ENCODE measurements at places on chromosomes 11 and 22.

DNA sequence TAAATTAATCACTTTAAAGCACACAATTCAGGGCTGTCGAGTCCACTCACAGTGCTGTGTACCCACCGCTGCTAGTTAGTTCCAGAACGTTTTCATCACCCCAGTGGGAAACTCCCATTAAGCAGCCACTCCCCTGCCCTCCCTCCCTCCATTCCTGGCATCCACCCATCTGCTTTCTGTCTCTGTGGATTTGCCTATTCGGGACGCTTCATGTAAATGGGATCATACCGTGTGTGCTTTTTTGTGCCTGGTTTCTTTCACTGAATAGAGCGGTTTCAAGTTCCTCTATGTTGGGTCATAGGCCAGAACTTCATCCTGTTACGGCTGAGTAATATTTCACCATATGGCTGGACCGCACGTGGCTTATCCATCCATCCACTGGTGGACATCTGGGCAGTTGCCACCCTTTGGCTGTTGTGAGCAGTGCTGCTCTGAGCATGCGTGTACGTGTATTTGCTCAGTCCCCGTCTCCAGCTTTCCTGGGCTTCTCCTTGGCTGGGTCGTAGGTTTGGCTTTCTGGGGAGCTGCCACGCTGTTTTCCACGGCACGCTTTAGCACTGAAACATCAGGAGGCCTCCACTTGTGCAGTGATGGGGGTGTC is 30.1 kb downstream of the ARHGAP8 start:
- no peak for DNase-seq

DNA sequence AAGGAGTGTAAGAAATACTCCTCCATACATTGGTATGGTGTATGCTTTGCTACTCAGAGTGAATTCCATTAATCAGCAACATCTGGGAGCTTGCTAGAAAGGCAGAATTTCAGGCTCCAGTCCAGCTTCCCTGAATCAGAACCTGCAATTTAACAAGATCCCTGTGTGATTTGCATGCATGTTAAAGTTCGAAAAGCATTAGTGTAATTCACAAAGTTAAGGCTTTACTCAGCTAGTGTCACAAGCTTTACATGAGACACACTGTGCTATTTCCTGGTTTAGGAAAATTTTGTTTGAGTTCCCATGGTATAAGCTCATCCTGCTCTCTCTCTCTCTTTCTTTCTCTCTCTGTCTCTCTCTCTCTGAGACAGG is 37.0 kb upstream of the HEPHL1 start:
- DNase-seq = no peak

DNA sequence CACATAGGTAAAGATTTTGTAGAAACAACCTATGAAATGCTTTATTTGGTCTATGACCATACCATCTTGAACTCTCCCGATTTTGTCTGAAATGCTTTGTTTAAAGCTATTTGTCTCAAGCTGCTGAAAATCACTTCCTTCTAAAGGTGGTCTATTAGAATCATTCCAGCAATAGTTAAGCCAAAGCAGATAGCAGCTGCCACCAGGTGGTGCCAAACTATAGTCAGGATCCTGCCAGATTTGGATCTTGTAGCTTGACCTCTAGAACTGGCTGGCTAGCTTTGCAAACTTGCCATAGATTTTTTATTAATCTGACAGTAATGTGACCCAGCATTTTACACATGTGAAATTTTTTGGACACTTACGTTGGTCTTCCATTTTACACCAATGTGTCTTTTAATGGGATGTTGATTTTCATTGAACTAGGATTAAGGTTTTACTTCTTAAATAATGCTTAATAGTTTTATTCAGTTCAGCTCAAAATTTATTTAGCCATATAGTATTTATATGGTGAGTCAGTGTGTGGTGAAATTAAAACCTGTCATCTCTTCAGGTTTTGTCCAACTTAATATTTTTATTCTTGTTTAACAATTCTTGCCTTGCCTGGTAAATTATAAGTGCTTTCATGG is 19.7 kb downstream of the CTR9 start:
- peak; percentile 46 for DNase-seq

GRCh38 chr11:12671370-12671769 is 2.9 kb upstream of the TEAD1 start:
- no peak for DNase-seq

- no peak for DNase-seq
Measured at GRCh38 chr11:56716379-56716854, 17.5 kb downstream of the OR9G1 start.

DNA sequence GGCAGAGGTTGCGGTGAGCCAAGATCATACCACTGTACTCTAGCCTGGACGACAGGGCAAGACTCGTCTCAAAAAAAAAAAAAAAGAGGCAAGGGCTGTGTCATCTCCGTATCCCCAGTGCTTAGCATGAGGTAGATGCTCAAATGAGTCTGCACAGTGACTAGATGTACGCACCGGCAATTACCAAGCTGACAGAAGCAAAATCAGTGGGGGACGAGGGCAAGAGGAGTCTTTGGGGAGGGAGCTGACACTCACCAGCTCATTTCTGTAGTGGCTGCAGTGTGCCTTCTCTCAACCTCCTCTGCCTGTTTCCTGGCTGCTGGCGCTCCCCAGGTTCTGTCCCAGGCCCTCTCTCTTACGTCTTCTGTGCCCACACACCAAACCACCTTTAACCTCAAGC is 69.9 kb downstream of the PACSIN2 start:
- DNase-seq = no peak

- DNase-seq = peak; percentile 12
Measured at GRCh38 chr11:123143476-123143875, 51.6 kb downstream of the CLMP start.

DNA sequence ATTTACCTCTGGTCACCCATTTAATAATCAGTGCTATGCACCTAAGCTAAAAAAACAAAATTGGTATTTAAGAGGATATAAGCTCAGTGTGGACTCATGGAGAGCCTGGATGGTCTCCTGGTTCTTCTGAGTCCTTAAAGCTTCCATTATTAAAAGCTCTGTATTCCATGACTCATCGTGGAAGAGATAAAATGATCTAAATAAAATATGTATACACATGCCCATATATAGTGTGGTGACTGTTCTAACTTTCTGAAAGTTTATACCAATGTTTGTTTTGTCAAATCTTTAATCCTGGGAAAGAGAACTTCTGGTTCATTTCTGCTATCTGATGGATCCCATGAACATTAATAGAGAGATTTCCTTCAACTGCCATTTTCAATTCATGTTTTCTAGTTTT is 375.9 kb downstream of the GUCY1A2 start:
- no peak for DNase-seq

DNA sequence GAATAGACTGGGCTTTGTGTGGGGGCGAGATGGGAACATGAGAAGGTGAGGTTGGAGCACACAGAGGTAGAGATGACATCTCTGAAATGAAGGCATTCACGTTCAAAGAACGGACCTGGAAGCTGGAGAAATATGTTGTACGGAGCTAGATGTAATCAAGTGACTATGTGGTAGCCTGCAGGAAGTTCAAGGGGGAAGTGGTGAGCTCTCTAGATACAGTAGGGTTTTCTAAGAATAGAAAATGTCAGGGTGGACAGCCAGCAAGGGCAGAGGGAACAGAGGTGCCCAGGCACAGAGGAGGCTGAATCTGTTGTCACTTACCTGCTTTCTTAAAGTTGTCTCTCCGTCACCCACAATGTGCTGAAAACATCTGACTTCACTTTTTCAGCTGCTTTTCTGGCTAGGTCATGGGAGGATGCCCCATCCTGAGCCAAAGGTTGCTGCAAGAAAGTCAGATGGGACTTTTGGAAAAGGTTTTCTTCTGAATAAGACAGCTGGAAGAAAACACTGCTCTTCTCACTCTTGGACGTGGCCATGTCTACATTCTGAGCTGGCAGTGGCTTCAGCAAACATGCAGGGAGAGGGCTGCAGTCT is 171.5 kb upstream of the B3GAT1 start:
- DNase-seq = no peak

DNA sequence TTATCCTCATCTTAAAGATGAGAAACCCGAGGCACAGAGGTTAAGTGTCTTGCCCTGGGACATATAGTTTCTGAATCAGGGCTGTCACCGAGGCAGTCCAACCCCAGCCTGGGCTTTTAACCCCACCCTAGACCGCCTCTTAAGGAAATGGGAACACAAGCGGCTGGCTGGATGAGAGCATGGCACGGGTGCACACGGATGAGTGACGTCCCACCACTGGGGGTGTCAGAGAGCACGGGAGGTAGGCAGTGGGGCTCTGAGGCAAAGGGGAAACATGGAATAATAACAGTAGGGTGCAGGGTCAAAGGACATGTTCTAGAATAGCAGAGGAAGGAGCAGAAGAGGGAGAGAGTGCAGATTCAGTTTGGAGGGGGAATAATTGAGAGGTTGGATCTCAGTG is 22.3 kb downstream of the PPFIBP2 start:
- DNase-seq = peak; percentile 1

DNA sequence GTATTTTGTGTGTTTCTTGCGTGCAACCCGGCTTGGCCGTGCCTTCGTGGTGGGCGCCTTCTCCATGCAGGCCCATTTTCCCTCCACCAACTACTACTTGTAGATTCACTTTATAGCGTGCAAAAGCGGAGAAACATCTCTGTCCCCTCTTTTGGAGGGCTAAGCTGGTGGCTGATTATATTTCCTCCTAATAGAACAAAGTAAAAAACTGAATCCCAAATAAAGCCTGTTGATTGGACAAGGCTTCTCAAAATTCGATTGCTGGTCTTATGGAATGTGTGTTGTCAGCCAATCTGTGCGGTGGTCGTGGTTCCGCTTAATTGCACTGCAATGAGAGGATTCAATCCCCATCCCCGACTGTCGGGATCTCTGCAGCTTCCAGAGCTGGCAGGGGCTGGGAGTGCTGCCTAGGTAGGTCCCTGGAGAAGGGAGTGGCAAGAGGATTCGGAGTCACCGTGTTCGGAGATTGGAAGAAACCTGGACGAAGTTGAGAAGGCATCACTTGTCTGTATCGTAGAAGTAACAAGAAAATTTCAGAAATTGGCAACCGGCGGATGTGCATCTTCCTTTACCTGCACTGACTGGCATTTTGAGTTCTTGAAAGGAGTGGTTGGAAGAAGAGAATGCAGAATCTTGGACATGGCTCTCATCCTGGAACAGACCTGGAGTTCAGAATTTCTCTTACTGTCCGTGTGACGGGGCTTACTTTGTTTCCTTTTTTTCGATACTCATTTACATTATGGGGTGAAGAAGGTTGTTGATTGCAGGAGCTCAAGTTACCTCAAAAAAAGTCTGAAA is 1.1 kb downstream of the HMGXB4 start:
- peak; percentile 20 for DNase-seq

DNA sequence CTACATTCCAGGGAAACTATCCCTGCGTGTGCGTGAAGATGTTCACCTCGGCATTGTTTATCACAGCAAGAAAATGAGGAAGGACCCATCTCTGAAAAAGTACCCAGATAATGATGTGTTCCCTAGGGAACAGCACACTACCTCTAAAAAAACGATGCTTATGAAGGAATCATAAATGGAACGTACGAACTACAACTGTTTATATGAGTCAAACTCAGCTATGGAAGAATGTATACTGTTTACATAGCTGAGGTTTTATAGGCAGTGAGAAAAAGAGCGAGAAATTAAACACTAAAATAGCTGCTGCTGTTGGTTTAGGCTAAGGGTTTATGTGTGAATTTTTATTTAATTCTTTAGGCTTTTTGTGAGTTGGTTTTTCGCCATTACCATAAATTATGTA is 48.9 kb downstream of the APOL1 start:
- DNase-seq = no peak

DNA sequence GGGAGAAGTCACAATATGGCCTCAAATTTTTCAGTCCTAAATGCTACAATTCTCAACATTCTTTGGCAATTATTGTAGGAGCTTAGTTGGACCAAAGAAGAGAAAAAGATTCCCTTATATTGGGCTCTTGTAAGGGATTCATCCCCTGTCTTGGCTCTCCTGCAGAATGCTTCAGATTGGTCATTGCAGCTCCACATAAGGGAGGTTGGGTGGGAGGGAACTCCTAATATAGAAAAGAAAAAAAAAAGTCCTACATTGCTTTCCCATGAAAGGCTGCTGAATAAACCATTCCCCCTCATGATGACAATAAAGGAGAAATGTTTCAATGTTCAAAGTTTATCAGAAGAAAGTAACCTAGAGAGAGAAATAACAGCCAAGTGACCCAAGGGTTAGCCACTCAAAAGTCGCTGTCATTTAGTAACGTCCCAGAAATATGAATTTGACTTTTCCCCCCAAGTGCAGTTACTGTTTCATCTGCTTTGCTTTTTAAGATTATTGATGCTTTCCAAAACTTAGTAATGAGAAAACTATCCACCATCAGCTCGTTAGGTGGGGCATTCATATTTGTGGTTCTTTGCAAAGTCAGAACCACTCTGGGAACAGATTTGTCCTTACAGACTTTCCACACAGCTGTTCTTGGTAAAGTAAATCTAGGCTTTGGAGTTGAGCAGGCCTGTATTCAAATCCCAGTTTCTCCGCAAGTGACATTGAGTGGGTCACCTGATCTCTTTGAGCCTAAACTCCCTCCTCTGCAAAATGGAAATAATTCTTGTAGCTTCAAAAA is 5.0 kb upstream of the SLC1A2 start:
- DNase-seq = peak; percentile 78

GRCh38 chr11:20056950-20057943 is 103.0 kb downstream of the DBX1 start:
- no peak for DNase-seq

GRCh38 chr22:39454385-39454871 is 2.4 kb upstream of the MGAT3 start:
- DNase-seq = no peak

DNA sequence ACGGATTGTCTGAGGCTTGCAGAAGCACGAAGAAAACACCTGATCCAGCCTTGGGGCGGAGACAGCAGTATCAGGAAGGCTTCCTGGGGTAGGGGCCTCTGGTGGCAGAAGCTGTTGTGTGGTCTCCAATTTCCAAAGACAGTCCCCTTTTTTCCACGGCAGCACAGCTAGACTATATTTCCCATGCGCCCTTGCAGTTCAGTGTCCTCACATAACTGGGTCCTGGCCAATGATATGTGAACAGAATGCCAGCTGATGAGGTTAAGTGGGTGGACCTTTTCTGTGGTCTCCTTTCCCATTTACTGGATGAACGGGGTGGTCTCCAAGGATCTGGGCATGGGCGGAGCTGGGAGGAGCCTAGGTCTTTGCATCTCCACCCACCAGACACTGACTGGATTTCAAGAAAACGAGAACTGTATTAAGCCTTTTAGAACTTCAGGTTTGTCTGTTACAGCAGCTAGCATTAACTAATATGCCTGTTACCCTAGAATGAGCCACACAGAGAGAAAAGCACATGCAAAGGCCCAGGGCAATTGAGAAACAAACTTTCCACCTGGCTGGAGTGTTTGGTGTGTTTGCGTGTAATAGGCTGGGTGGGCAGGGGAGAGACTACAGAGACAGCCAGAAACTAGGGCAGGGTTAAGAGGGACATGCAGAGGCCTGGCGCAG is 6.2 kb downstream of the GAL3ST1 start:
- DNase-seq = no peak

- no peak for DNase-seq
Measured at GRCh38 chr22:49880281-49880680, 26.6 kb downstream of the ZBED4 start.
